Umbilical cord (tissue), 2 donors: ENCODE measurements at places on chromosomes 6 and 20.
A peak's percentile ranks its signal among the peaks of the same experiment; 100 is the strongest.

GRCh38 chr6:113205553-113205952 is 651.6 kb upstream of the MARCKS start:
- no peak for DNase-seq

GRCh38 chr20:53582574-53583351 is 10.9 kb downstream of the ZNF217 start:
- DNase-seq, result peak; percentile 73

DNA sequence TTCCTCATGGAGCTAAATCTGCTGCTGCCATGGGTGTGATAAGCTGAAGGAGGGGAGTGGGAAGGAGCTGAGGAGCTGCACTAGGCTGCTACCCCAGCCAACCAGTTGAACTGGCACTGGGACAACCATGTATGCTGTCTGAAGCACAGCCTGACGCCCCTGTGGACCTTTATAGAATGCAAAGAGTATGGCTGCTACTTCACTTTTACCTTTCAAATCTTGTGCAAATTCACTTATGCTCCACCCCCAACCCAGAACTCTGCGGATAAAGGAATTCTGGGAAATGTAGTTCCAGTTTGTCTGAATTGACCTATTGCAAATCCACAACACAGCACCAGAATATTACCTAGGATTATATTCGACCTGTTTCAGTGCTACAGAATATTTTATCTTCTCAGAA is 217.4 kb upstream of the SLC35B3 start:
- no peak for DNase-seq

- no peak for DNase-seq
These were observed 14.2 kb downstream of the FAM83B start for GRCh38 chr6:54860739-54861138.

GRCh38 chr6:21694168-21694567 is 100.6 kb downstream of the SOX4 start:
- no peak for DNase-seq

DNA sequence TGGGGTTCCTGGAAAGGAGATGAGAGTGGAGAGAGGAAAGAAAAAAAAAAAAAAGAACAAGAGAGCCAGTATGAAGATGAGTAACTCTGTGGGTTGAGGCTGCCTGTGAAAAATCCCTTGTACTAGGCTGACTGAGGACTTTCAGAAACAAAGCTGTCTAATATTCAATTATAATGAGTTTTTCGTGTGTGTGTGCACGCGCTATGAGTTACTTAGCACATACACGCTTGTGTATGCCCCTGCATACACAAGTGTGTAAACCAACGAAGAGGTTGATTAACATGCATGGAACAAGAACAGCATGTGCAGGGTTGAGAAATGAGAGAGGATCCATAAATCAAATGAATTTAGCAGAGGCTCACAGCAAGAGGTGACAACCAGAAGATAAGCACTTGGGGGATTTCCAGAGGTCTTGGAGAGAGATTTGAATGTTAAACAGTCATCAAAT is 4.8 kb upstream of the RBPJL start:
- no peak for DNase-seq

GRCh38 chr6:57019434-57019833 is 27.1 kb upstream of the KIAA1586 start:
- no peak for DNase-seq
